ENCODE measurements at places on chromosomes 1 and 21.

- no peak for DNase-seq
Measured at GRCh38 chr1:5491207-5491904, 500.9 kb downstream of the NPHP4 start.

GRCh38 chr1:90824551-90824950 is 107.4 kb upstream of the BARHL2 start:
- no peak for DNase-seq

DNA sequence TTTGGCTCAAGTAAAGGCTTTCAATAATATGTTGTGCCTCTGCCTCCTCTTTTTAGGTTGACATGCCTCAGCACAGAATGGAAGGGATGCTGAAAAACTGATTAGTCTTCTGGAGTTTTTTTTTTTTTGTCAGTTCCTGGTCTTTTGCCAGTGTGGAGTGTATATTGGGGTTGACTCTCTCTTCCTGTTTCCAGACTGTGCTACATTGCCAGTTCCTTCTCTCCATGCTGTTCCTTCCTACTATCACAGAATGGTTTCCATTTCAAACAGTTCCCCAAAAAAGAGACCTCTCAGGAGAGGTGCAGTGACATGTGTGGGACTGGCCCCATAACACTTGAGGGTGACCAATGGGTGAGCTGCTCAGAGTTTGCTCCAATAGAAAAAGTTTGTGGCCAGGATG is 101.7 kb upstream of the ETV3 start:
- no peak for DNase-seq

GRCh38 chr1:156767879-156768604 is 707 bp downstream of the PRCC start:
- DNase-seq: peak; percentile 10

GRCh38 chr1:43316738-43317520 is 16.1 kb downstream of the TIE1 start:
- no peak for DNase-seq

DNA sequence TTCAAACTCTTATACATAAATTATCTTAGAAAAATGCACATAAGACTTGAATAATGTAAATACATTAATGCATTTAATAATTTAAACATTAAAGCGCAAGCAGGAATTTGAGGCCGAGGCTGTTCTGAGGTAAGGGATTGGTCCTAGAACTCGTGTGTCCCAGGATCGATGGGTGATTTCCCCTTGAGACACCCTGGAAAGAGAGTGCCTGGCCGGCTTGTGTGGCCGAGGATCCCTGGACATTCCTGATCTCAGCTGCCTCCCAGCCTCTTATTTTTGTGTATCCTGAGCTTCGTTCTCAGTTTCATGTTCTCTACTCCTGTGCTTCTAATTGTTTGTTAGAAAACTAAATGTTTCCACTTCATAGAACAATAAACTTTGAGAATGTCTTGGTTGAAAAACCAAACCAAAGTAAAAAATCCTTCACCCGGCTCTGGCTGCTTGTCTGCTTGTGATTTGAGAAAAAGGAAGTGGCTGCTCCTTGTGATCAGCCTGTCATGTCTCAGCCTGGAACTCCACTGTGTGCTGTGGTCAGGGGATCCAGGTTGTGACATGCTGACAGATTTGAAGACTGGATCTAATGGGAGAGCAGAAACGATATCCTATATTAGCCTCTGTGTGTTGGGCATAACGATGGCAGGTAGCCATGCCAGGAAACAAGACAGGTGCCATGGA is 40.7 kb downstream of the PEX14 start:
- DNase-seq: no peak

- DNase-seq: no peak
Measured at GRCh38 chr1:163047951-163048659, 21.1 kb upstream of the RGS4 start.

- no peak for DNase-seq
Measured at GRCh38 chr1:32988665-32989064, 24.1 kb upstream of the RNF19B start.

DNA sequence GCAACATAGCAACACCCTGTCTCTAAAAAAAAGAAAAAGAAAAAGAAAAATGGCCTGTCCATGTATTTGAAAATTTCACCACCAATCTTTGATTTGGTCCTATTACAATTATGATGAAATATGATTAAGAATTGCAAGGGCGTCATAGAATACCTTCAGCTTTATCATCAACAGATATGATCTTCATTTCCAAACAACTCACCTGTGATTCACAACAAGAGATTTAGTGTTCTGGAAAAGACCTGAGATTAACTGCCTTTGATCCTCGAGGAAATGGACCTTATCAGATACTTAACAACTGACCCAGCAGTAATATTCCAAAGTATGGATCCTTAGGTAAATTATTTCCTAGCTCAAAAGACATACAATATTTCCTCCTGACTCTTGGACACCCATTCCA is 3.5 kb upstream of the GSTM4 start:
- DNase-seq: no peak

- no peak for DNase-seq
Measured at GRCh38 chr1:185916861-185917260, 182.7 kb downstream of the HMCN1 start.

GRCh38 chr1:152858062-152858461 is 1.7 kb upstream of the LCE7A start:
- DNase-seq: no peak

GRCh38 chr1:7128293-7128692 is 343.0 kb downstream of the CAMTA1 start:
- no peak for DNase-seq

- DNase-seq: no peak
Measured at GRCh38 chr21:35352066-35352770, 303.1 kb upstream of the RUNX1 start.

- no peak for DNase-seq
Measured at GRCh38 chr1:59115865-59116264, 181.0 kb upstream of the FGGY start.

DNA sequence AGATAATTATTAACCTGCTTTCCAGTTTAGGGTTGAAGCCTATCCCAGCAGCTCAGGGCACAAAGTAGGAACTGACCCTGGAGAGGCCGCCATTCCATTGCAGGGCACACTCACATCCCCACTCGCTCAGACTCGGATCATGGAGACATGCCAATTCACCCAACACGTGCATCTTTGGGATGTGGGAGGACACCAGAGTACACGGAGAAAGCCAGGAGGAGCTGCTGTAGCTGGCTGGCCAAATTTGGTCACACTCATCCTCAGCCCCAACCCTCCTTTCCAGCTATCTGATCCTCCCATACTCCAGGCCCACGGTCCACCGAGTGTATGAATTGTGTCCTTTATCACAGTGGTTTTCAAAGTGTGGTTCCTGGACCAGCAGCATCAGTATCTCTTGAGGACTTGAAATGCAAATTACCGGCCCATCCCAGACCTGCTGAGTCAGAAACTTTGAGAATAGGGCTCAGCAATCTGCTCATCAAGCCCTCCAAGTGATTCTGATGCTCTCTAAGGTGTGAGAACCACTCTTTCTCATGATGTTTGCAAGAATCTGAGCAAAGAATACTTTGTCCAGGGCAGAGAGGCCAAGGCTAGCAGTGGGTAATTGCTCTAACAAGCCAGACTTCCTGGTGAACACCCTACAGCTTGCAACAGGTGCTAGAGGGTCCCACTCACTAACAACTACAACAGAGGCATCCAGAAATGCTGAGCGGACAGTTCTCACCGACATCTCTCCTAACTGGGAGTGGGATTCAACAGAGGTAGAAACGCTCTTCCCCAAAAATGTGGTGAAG is 26.3 kb downstream of the IER5 start:
- no peak for DNase-seq

- no peak for DNase-seq
Measured at GRCh38 chr1:41698916-41699860, 214.7 kb upstream of the EDN2 start.

DNA sequence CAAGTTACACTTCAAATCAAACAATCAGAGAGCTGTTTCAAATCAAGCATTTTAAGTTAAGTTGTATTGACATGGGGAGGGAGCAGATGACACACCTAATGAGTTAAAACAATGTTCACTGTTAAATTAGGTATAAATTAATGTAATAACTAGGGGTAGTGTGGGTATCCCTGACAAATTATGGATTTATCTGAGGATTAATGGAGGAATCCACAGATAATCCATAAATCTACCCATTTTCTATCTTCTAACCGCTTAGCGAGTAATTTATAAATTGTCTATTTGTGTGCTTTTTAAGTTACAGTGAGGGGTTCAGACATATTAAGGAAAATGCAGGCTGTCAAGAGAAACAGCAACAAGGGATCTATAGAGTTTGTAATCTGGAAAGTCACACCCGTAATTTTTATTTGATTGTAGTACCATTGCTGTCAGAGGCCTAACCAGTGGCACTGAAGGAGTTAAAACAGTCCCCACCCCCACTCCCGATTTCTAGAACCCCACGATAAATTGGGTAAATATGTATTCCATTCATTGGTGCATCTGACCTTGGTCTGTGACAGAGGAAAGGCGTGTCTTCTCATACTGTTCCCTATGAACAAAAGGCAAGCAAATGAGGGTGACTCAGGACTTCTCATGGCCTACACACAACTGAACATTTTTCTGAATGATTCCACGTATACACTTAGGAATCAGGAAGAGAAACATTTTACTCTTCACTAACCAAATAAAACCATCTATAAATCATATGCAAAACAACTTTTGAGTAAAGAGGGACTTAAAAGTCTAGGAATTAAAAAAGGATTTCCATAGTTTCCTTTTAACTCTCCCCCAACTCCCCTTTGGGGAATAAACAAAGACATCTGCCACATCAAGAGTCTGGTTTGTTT is 7.4 kb downstream of the IRF2BP2 start:
- DNase-seq: no peak

DNA sequence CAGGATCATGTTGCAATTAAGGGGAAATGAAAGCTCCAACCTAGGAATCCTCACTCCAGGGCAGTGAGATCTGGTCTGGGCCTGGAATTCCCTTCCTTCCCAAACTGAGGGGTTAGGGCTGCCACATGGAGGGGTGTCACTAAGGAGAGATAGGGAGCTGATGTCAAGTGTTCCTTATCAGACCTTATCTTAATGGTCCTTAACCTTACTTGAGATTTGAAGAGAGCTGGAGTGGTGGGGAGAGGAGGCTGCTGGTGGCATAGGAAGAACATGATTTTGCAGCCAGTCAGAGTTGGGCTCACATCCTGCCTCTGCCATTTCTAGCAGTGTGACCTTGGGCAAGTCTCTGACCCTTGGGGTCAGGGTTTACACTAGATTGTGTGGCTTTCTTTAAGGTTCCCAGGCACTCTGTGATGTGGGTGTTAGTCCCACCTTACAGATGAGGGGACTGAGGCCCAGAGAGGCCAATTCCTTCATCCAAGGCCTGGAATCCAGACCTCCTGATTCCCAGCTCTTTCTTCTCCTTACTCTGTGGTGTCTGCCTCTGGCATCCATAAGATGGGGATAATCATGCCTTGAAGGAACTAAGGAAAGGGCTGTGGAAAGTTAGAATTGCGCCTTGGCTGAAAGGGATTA is 56.3 kb upstream of the SYNC start:
- DNase-seq: no peak

GRCh38 chr1:35448344-35448801 is 108.8 kb downstream of the KIAA0319L start:
- DNase-seq: no peak

- DNase-seq: no peak
Measured at GRCh38 chr1:80417671-80418070, 1383.1 kb upstream of the ADGRL2 start.

DNA sequence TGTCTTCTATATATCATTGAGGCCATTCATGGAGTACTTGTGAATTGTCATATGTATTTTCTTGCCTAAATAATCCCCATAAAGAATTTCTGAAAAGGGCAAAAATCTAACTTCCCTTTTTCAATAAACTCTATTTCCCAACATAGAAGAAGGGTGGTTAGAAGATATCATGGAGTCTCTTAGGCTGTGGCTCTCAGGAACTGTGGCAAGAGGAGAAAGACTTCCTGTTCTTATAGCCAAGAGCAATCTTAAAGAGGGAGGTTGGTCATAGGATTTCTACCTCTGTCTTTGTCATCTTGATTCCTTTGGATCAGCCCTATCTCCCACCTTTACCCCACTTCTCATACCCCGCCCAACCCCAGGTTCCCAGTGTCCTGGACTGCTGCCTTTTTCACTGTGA is 175.8 kb downstream of the TYW3 start:
- DNase-seq: no peak

DNA sequence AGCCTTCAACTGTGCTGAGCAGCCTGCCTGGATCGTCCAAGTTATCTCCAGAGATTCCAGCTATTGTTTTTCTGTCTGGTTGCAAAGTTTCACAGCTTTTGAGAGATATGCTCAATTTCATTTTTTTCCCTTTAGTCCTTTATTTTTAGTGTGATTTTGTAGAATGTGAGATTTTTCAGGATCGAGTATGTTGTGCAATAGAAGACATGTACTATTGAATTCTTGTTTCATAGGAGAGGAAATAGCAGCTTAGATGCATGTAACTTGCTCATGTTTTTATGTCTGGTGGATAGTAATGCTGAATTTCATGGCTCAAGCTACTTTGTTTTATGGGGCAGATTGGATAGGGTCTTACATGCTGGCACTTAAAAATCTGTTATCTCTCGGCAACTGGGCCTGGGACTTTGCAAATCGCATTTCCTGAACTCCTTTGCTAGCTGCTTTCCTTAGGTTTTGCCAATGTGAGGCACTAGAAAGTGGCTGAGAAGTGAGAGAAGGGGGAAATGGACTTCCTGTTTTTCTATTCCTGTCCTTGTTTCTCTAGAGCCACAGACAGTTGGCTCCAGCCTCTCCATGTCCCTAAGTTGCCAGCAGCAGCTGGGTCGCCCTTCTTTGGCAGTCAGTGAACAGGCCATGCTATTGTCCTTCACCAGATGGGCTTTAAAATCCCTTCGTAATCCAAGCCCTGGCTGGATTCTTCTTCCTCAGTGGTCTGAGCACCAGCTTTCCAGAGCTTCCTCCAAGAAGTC is 101.4 kb upstream of the PDE4B start:
- DNase-seq: peak; percentile 42

GRCh38 chr21:41712201-41712600 is 54.7 kb downstream of the RIPK4 start:
- DNase-seq: no peak

All from C1 segment of cervical spinal cord (tissue), 14 donors.